H7 (cell line): ENCODE measurements at places on chromosomes 1 and 21. TPM values are rescaled to one million over a fixed set of nuclear protein-coding genes. Genes with fewer than 3 reads are reported as not detected.
A peak's percentile ranks its signal among the peaks of the same experiment; 100 is the strongest.

GRCh38 chr1:38820860-38821259, 38.7 kb downstream of the RRAGC start:
- no peak for DNase-seq

ADAM15 gene
- total RNA-seq = 34.9 and 35.0 TPM in 2 replicates

DNA sequence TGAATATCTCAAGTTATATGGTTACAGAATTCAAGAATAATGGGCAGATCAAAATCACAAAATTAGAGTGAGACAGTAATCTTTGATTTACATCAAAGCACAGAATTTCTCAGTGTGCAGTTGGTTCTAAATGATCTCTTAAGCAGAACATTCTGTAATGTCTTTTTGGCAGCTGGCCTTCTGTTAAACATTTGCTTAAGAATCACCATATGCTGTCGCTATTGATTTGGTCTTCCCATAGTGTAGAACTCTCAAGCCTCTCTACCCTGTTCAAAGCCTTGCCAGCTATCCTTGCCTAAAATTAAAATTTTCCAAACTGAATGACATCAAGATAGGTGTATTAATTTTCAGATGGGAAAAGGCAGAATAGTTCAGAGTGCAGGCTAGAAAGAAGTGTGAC, 38.9 kb upstream of the ERO1B start:
- no peak for DNase-seq

- DNase-seq = no peak
Observed at GRCh38 chr1:180210008-180210620, 19.9 kb upstream of the LHX4 start.

GRCh38 chr1:41467673-41468072, 16.8 kb downstream of the EDN2 start:
- no peak for DNase-seq

LYST gene
- 0.63 and 3.4 TPM in 2 replicates for total RNA-seq

GRCh38 chr1:36838888-36839287, 195.4 kb downstream of the GRIK3 start:
- DNase-seq = no peak

DNA sequence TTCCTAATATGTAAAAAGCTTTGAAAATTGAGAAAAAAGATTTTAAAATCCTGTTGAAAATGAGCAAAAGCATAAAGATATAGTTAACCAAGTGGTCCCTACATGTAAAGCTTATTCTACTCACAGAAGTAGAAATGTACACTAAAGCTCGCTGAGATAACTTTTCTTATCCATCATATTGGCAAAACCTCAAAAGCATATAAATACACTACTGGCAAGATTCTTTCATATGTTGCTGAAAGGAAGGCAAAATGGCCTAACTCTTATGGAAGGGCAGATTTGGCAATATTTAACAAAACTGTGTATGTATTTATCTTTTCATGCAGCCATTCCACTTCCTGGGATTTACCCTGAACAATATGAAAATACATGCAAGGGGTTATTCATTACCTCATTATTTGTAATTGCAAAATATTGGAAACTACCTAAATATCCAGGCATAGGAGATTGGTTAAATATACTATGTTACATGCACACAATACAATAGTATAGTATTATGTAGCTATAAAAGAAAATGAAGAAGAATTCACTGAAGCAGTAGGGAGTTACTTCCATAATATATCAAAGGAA, 43.2 kb upstream of the LYPLAL1 start:
- DNase-seq = no peak

DNA sequence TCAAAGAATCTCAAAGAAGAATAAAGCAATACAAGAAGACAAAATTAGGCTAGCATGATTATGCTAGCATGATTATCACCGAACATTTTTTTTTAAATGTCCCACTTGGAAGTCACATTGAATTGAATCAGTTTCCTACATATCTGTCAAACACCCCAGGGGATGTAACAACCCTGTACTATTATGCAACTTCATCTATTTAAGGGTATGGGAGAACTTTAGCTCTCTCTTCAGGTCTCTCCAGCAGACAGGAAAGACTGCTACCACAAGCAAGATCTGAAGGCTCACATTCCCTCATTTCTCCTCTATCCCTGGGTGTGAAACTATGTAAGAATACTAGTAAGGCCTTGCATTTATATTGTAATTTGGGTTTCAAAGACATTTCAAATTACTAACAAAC, 52.8 kb downstream of the EDEM3 start:
- no peak for DNase-seq

OLFM3 gene
- total RNA-seq = 0.04 and 1.1 TPM in 2 replicates

DNA sequence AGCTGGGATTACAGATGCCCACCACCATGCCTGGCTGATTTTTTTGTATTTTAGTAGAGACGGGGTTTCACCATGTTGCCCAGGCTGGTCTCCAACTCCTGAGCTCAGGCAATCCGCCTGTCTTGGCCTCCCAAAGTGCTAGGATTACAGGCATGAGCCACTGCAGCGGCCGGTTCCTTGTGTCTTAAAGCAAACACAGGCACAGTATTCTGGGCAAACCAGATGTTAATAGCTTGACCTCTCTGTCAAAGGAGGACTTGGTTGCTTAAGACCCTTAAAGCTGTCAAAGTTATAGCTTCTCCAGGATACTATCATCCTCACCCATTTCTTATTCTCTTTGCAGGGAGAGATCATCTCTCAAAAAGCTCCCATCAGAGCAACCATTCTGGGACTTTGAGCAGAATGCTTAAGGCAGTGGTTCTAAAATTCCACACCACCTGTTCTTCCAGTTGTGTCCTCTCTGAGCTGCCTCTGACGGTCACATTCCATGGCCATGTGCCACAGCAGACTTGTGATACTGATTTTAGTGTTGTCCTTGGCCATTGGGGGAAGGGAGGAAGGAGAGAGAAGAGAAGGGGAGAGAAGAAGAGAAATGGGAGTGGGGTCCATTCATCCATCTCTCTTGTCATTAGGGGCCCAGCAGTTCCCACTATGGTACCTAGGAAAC, 81.8 kb downstream of the PBX1 start:
- DNase-seq = no peak

- DNase-seq = no peak
Observed at GRCh38 chr1:58929671-58930325, 146.0 kb upstream of the JUN start.

- no peak for DNase-seq
Observed at GRCh38 chr1:94694226-94694915, 125.8 kb upstream of the SLC44A3 start.

ST6GALNAC5 gene
- total RNA-seq = 11.6 and 15.7 TPM in 2 replicates

DNA sequence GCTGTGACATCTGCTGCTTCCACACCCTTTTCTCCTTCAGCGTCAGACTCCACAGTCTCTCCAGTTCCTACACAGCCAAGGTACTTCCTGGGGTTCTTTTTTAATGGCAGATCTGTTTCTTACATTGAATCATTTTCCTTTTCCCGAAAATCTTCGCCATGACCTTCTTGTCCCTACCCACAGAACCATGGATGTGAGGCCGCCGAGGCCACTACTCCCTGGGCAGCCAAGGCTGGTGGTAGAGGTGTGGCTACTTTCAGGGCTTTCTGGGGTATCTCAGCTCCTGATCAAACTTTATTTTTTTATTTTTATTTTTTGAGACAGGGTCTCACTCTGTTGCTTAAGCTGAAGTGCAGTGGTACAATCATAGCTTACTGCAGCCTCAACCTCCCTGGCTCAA, 9.5 kb upstream of the LIN9 start:
- no peak for DNase-seq

DNA sequence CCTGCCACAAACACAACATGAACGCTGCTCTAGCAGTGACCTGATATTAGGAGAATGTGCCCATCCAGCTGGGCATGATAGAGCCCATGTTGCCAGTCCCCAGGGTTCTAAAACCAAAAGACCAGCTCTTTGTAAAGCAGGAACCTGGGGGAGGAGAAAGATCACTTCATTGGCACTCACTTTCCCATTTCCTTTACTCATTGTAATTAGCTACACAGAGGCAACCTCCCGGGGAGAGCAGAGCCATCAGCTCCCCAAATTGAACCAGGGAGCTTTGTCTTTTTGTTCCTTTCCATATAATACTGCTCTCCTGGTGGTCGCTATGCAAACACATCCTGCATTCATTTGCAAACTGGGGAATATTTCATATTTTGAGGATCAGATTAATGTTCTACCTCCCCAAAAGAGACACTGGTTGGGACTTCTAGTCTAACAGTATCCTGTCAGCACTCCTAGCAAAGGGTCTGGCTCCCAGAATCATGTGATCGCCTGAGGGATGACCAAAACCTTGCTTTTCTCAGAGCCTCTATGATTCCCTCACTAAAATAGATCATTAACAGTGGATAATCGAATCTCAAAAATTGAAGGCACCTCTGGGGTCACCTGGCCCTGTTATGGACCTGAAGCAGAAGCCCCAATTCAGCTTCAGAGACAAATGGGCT, 76.7 kb upstream of the CD1D start:
- DNase-seq = no peak

DNA sequence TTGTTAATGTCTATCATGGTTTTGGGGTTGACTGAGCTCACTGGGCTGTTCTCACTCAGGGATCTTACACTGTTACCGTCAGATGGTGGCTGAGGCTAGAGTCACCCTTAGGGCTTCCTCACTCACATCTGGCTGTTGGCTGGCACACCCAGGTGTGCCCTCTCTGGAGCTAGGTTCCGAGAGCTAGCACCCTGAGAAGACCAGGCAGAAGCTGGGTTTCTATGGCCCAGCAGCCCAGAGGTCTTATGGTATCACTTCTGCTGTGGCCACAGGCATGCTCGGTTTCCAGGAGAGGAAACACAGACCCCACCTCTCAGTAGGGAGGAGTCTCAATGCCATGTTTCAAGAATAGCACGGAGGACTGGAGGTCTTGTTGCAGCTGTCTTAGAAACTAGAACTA, 20.7 kb upstream of the KIF1B start:
- no peak for DNase-seq

GRCh38 chr1:111887875-111888274, 101.6 kb downstream of the KCND3 start:
- no peak for DNase-seq

FCGR1A gene
- not detected in 2 replicates for total RNA-seq

NLRP3 gene
- total RNA-seq = 0.55 and 1.4 TPM in 2 replicates

GRCh38 chr1:78009276-78009675, 4.5 kb downstream of the DNAJB4 start:
- no peak for DNase-seq

DNA sequence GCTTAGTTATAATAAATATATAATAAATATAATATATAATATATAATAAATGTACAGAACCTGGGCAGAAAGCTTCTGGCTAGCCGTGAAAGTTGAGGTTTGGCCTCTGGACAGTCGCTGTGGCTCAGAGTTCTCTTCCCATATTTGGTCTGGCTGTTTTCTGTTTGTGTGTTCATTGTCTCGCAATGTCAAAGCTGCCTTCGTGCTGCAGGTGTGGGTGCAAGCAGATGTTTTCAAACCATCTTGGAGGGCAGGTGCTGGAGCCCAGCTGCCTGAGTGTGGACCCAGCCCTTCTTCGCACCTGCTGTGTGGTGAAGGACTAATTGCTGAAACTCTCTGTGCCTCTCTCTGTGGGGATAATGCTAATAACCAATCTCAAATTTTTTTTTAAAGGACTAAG, 3.6 kb upstream of the CSTB start:
- DNase-seq = no peak

DNA sequence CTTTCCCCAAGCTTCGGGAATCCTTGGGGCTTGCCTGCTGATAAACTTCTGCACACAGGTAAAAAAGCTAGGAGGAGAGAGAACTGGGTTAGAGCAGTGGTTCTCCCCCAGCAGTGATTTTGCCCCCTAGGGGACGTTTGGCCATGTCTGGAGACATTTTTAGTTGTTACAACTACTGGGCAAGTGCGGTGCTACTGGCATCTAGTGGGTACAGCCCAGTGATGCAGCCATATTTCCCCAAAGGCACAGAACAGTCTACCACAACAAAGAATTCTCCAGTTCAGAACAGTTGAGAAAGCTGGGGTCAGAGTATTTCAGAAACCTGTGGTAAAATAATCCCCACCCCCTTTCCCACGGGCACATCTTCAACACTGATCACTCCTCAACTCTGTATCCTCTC, 41.3 kb downstream of the LRRC71 start:
- no peak for DNase-seq

GRCh38 chr1:222275001-222275728, 272.7 kb downstream of the HHIPL2 start:
- DNase-seq = no peak

SPRR2E gene
- total RNA-seq = not detected in 2 replicates

CLCA1 gene
- total RNA-seq = not detected in 2 replicates

DNA sequence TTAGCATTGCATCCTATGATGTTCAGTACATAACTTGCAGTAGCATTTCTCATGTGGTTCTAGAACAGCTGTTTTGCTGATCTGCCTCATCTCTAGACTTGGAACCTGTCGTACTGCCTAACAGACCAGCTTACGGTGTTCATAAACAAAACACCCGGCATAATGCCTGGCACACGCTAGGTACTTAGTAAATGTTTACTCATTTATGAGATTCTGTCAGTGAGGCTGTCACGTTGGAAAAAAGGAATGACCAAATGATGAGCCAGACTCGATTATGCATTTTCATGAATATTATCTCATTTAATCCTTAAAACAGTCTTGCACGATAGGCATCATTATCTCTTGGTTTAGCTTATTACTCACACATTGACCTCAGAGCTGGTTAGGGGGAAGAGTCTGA, 46.4 kb downstream of the CACHD1 start:
- no peak for DNase-seq

DNA sequence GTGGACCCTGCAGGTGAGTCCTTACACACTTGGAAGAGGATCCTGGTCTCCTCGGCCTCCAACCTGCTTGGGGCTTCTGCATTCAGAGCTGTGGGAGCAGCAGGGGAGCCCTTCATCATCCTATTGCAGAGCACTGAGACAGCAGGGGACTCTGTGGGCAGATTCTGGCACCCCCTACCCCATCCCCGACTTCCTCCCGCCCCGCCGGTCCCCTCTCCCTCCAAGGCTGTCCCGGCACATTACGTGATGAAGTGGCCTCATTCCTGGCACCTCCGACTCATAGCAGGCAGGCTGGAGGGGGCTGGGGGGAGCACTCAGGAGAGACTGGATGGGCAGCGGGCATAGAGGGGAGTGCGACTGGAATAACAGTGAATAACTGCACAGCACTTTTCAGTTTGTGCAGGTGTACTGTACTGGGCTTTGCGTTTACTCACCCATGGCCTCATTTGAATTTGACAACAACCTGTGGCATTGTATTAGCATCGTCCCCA, 394.1 kb downstream of the MATN1 start:
- no peak for DNase-seq

CYYR1 gene
- total RNA-seq = 31.6 and 34.2 TPM in 2 replicates

SERTAD4 gene
- total RNA-seq = 8.7 and 12.0 TPM in 2 replicates

- DNase-seq = peak; percentile 99
Observed at GRCh38 chr1:228378090-228378872, 28.4 kb downstream of the TRIM11 start.

- DNase-seq = no peak
Observed at GRCh38 chr1:1799716-1800115, 21.4 kb upstream of the NADK start.

- DNase-seq = peak; percentile 100
Observed at GRCh38 chr1:1337793-1338147, 6.7 kb downstream of the TAS1R3 start.
